T-helper 2 cell (primary cell): ENCODE measurements at places on chromosomes 12 and 14.

DNA sequence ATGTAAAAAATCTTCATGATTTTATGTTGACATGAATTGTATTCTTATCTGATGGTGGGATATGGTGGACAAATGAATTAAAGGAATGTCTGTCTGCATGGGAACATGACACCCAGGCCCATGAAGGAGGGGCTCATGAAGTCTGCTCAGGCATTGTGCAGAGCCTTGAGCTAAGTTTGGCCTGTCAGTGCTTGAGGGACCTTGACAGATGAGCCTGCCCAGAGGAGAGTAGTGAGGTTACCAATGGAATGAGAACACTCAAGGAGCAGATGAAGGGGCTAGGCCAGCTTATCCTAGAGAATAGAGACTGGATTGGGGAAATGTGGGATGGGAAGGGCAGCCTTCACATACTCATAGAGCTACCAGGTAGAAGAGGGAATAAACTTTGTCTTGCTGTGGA, 68.8 kb downstream of the TMX1 start:
- DNase-seq, result no peak

DNA sequence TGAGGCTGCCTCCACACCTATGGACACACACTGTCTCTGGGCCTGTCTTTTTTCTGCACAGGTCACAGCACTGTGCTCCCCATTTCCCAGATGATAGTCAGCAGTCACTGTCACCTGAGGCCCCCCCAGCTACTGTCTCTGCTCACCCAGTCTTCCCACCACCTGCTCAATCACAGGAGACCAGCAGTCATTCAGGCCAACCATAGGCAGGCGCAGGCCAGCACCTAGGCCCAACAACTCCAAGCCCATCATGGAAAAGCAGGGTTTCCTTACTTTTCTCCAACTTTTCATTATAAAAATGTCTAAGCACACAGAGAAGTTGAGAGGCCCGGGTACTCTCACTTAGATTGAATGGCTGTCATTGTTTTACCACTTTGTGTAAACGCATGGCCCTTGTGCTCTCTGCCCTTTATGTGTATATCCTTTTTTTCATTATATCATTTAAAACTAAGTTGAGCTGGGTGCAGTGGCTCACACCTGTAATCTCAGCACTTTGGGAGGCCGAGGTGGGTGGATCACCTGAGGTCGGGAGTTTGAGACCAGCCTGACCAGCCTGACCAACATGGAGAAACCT, 7.1 kb downstream of the PXN start:
- no peak for DNase-seq

- no peak for DNase-seq
Measured at GRCh38 chr14:68257969-68258368, 438.4 kb downstream of the RAD51B start.

DNA sequence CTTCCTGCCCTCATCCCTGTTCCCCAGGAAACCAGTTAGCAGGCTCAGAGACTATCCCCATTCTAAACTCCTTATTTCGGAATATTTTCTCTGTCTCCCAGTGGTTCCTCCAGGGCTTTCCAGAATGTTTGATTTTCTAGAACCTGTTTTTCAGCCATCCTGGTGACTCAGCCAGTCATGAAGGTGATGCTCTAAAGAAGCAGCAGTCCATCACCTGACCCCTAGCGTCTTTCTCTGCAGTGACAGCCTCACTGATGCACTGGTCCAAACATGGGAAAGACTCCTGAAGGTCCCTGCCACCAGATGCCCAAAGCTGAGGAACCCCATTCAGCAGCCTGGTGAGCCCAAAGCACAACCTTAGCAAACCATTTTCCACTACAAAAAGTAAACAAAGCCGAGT, 212.6 kb downstream of the PHETA1 start:
- DNase-seq, result no peak

- peak; percentile 34 for DNase-seq
Measured at GRCh38 chr12:40152783-40153383, 47.0 kb upstream of the SLC2A13 start.

- no peak for DNase-seq
Measured at GRCh38 chr12:110600254-110600653, 13.7 kb upstream of the TCTN1 start.

- DNase-seq, result no peak
Measured at GRCh38 chr12:47766502-47767215, 6.4 kb upstream of the SLC48A1 start.

DNA sequence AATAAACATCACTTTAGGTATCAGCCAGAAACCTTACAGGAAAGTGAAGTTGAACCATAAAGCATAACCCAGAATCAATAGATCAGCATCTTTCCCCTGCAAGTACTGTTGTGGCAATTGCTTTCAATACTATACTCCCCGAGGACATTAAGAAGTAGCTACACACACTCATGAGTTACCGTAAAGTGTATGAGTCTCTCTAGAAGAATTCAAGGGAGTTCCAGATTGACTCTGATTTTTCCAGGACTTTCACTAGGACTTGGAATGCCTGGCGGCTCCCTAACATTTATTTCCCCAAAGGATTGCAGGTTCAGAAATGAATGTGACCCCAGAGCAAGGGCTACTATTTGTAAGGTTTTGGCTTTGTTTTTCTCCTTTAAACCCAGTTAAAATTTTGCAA, 465.4 kb upstream of the MDGA2 start:
- no peak for DNase-seq

DNA sequence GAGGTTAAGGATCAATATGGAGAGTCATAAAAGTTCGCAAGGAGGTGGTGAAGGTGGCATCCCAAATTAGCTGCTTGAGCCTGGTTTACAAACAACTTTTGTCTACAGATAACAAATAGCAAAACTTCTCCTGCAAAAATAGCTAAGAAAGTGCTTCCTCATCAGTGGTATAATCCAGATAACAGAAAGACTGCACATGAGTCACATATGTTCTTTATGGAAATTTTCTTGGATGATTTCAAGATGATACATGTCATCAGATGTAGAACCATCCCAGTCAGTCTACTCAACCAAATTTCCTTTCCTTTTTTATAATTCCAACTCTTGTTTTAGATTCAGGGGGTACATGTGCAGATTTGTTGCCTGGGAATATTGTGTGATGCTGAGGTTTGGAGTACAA, 133.0 kb downstream of the BTG1 start:
- no peak for DNase-seq

GRCh38 chr12:113186033-113186365, 478 bp downstream of the RITA1 start:
- DNase-seq, result no peak

GRCh38 chr14:104109731-104110361, 24.3 kb downstream of the ASPG start:
- no peak for DNase-seq
